ENCODE measurements at places on chromosomes 16 and 17.

DNA sequence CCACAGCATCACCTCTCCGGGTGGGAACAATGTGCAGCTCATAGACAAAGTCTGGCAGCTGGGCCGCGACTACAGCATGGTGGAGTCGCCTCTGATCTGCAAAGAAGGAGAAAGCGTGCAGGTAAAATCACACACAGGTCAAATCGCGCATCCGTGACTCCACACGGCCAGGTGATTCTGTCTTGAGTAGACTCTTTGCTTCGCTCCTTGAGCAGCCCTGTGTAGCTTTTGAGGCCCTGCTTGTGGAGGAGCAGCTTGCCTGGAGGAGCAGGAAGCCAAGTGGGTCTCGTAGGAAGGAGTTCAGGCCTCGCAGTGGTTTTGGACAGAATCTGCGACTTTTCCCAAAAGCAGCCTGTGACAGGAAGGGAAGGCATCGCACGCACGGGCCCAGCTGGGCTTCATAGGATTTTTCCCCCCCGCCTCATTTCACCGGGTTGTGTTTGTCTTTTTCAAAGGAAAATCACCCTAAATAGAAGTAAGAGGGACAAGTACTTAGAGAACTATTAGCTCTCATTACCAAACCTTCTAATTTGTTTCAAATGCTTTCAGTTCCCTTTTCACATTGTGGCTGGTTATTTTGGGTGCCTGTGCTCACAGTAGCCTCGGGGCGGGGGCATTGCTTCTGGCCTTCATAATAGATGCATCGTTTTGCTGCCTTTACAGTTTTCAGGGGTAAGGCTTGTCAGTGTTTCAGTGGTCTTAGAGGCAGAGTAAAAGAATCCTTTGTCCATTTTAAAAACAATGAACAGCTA, 71.5 kb downstream of the SEC14L1 start:
- no peak for DNase-seq

GRCh38 chr17:596763-597644, 117.6 kb downstream of the VPS53 start:
- no peak for DNase-seq

DNA sequence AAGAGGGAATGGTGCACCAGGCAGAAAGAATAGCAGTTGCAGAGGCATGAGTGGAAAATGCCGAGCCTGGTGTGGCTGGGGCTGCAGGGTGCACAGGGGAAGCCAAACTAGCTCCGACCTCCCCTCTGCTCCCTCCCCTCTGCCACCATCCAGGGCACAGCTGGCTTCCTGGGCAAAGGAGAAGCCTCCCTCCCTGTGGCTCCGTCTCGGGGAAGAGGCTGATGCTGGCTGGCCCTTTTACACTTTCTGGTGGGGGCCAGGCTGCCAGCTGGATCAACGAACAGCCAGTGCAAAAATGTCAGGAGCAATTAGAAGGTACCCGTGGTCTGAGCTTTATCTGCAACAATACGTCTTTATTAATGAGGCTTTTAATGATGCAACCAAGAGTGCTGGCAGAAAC, 37.1 kb upstream of the KCNJ12 start:
- DNase-seq: no peak

GRCh38 chr17:47850692-47851573, at the start of gene SP6:
SP6 (minus strand) TSS chr17:47851163; CDS start chr17:47848429, 2,734 bp downstream.
- peak; percentile 39 for DNase-seq

DNA sequence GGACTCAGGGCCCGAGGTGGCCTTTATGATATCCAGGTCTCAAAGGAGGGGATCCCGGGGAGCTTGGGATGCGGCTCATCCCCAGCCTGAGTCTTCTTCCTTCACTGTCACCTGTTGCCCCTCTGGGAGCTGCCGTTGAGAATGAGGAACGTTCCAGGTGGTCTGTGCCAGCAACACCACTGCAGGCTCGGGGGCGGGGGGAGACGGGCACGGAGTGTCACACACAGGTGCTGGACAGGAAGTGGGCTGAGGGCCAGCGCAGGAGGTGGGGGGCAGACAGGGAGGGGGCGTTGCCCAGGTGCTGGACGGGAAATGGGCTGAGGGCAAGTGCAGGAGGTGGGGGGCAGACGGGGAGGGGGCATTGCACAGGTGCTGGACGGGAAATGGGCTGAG, 28.2 kb downstream of the METRNL start:
- DNase-seq: no peak

- DNase-seq: no peak
Observed at GRCh38 chr16:2790631-2791030, 3.3 kb upstream of the PRSS33 start.

DNA sequence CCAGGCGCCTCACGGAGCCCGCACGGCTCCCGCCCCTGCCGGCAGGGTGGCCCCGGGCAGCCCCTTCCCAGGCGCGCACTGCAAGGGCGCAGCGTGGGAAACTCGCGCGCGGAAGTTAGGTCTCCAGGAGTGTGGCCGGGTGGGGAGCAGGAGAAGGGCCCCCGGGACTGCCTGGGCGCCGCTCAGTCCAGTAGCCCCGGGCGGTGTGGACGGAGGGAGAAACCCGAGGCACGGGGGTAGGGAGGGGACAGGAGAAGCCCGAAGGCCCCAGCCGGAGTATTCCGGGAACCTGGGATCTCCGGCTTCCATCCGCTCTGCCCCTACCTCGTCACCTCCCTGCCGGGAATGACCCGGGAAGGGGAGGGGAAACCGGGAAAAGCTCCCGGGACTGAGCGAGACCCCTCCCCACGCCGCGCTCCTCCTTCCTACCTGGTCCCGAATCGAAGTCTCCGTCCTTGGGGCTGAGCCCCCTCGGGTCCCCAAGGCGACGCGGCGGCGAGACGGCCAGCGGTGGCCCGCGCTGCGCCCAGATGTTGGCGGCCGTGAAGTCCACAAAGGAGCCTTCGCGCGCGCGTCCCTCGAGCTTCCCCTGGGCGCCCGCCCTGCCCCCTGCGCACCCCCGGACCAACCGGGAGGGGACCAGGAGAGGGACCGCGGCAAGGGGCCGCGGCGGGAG, 418 bp downstream of the SOCS3 start:
- DNase-seq: no peak
